ENCODE measurements at places on chromosomes 6 and 20.
A peak's percentile ranks its signal among the peaks of the same experiment; 100 is the strongest.

DNA sequence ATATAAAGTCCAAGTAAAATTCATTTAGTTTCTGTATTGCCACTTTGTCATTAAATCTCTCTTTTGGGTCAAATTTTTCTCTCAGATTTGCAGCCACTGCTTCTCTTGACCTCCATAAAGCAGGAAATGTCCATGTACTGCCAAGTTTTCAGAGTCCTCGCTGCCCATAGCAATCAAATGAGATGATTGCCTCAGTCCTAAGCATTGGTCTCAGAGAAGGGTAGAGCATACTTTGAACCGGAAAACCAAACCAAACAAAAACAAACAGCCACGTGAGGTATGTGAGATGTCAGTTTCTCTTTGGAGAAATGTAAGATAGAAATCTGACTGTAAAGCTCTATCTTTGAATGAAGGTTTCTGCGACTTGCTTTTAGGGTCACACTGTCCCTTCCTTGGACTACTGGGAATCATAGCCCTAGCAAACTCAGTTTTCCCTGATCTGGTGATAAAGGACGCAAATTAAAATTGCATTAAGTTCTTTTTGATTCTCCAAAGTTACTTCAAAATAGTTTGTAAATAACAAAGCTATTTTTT lies 505.4 kb upstream of the CITED2 start:
- no peak for DNase-seq

DNA sequence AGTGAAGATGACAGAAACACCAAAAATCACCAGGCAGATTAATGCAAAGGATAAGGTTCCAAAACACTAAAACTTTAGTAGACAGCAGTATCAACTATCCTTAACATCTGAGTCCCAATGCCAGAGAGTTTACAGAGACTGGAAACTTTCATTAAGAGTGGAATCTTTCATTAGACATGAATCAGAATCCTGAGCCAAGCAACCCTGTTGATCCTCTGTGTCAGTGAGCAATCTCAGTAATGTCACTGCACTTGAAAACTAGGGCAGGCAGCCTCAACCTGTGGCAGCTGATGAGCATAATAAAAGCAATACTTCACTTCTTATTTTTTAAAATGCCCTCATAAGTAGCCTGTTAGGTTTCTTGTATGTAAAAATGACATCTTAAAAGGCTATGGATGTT lies 252.8 kb upstream of the PLN start:
- DNase-seq, result no peak

DNA sequence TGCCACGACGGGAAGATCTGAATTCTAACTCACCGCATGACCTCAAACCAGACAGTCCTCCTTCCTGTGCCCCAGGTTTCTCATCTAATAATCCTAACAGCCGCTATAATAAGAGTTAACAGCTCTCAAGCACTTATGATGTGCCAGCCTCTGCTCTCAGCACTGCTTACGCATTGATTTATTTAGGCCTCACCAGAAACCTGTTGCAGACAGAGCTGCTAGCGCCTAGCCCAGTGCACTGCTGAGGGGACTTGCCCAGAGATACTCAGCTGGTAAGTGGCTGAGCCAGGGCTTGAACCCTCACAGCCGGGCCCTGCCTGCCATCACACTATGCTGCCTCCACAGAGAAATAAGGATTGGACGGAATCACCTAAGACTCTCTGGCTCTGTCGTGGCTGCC lies 37.7 kb downstream of the GRM4 start:
- no peak for DNase-seq

- no peak for DNase-seq
Measured at GRCh38 chr6:7636151-7636550, 46.2 kb downstream of the SNRNP48 start.

- DNase-seq, result peak; percentile 31
Measured at GRCh38 chr6:127464881-127465459, 5.8 kb upstream of the KIAA0408 start.

DNA sequence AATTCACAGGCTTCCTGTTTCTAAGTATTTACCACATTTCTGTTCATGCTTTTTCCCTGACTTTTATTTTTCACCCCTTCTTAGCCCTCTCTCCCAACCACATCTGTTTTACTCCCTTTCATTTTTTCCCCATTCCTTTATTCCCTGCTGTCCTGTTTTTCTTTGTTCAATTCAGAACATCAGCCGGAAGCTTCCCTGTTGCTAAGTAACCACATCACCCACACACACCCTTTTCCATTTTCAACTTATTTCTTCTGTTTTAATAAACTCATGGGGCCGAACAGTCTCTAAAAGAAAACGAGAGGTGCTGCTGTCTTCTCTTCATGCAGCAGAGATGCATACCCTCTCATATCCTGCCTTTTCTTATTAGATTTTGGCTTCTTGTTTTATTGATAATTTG lies 53.5 kb upstream of the CEP85L start:
- no peak for DNase-seq

- no peak for DNase-seq
Measured at GRCh38 chr6:152472325-152472724, 164.8 kb downstream of the SYNE1 start.

GRCh38 chr6:37565267-37566110 lies 65.8 kb upstream of the CCDC167 start:
- DNase-seq, result no peak

DNA sequence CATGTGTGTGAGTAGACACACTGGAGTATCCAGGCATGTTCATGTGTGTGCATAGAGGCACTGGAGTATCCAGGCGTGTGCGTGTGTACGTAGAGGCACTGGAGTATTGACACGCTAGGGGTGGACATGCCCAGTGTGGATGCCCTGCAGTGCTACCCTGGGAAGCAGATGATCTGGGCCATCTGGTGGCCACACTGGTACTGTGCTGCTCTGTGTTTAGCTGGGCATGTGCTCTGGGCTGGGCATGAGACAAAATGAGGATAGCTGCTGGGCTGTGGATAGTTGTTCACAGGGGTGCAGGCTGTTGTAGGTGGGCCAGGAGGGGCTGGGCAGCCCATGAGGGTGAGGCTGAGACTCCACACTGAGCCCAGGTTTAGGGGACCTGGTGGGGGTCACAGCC lies 24.0 kb upstream of the NPBWR2 start:
- peak; percentile 82 for DNase-seq

- DNase-seq, result no peak
Measured at GRCh38 chr6:156955494-156956183, 178.5 kb downstream of the ARID1B start.

DNA sequence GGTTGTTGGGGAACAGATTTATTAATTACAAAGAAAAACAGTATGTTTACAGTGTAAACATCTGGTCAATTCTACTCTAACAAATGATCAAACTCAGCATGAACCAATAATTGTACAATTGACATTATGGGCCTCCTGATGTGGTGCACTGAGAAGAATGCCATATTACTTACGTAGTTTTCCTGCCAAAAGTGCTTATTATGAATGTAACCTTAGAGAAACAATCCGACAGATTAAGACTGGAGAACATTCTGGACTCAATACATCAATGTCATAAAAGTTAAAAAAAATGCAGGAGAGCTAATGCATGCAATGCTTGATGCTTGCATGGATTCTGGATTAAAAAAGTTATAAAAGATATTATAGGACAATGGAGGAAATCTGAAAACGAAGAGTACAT lies 69.0 kb downstream of the LYRM4 start:
- no peak for DNase-seq
